HepG2 (cell line): ENCODE measurements at places on chromosomes 3 and 15. TPM values are rescaled to one million over a fixed set of nuclear protein-coding genes. Genes with fewer than 3 reads are reported as not detected.

DUOXA2 gene
- total RNA-seq: not detected in 2 replicates

DNA sequence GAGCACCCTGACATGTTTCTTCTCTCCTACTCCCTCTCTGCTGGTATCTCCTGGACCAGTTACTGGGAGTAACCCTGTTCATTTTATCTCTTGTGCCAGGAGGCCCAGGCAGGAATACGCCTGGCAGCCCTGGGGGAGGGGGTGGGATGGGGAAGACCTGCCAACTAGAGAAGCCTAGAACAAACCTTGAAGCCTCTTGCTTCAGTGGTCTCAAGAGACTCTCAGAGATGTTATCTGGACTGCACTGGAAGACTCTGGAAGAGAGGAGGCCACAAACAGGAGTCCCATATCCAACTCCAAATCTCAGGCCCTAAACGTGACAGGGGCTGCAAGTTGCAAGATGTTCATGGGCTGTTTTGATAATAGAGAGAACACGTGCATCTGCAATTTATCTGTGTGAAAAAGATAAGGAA, at the start of gene EPB42:
EPB42 (minus strand) TSS at position 28 of the 413 bp plus-strand sequence. CDS start 193 bp downstream, outside the sequence.
- DNase-seq: no peak

GRCh38 chr3:58532794-58533220, 4.2 kb downstream of the ACOX2 start:
- peak; percentile 55 for DNase-seq

IMPG2 gene
- 0.02 TPM in 1 of 2 replicates, not detected in the other for total RNA-seq

DNA sequence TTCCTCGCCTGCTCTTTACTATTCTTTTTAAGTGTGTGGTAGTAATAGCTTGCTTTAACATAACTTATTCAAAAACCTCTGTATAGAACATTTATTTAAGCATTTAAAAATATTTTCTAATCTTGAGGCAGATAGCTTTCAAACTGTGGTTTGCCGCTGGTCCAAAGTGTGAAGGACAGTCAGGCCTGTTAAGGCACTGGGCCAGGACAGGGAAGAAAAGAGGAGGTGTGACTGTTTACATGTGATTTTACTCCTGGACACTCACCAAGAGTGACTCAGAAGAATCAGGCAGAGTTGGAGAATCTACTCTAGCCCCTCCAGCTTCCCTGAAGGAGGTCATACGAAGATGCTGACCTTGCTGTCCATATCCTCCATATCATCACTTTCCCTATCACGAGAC, 44.7 kb downstream of the CEP152 start:
- no peak for DNase-seq

COPG1 gene
- total RNA-seq: 166 and 201 TPM in 2 replicates

TMEM158 gene
- 0.13 TPM in 1 of 2 replicates, not detected in the other for total RNA-seq

TMCO5A gene
- total RNA-seq: not detected in 2 replicates

DGKG gene
- 6.2 and 10.2 TPM in 2 replicates for total RNA-seq

DNA sequence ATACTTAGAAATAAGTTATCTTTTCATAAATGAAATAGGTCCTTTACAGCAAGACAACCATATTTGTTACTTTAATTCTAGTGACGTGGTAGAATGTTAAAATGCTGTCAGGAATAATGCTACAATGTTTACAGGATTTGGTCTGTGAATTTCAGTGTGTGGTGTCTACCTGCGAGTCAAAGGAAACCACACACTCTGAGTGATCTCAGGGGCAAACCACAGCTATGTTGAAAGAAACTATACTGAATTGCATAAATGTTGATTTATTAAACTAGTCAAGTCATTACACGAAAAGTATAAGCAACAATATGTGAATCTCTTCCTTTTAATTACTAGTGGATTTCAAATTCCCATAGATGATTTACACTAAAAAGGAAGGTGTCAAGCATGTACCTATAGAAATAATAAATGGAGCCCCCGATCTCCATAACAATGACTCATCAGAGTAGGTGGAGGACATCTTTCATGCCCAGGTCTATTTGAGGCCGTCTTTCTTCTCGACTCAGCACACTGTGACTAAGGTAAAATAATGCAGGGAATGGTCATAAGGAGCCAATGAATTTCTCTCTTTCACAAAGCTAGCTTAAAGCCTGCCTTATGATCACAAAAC, 463.0 kb downstream of the ERC2 start:
- no peak for DNase-seq

- no peak for DNase-seq
Observed at GRCh38 chr15:76169018-76169417, 109.2 kb downstream of the TMEM266 start.
